T-helper 1 cell treated with Interleukin-12 subunit alpha and Interleukin-12 subunit beta and Interleukin-4 antibody, amounts not matched to agents 30 ng/mL and 1 ng/mL, for 36 hours (primary cell): ENCODE measurements at places on chromosomes 7 and 10. TPM values are rescaled to one million over a fixed set of nuclear protein-coding genes. Genes with fewer than 3 reads are reported as not detected.

The ANXA8L1 gene
- total RNA-seq: 0.22 and 0.49 TPM in 2 replicates

The NUTM2A gene
- total RNA-seq: 0.12 and 0.80 TPM in 2 replicates

The ZNF727 gene
- total RNA-seq: 0.20 TPM in 1 of 2 replicates, not detected in the other

The PLXNA4 gene
- total RNA-seq: 5.9 and 7.8 TPM in 2 replicates

The CYP3A4 gene
- not detected in 2 replicates for total RNA-seq

The SLC13A1 gene
- not detected in 2 replicates for total RNA-seq

The SPDYE1 gene
- total RNA-seq: 0.12 TPM in 1 of 2 replicates, not detected in the other

The PKD2L1 gene
- total RNA-seq: 0.20 and 0.24 TPM in 2 replicates

The PAPOLB gene
- not detected in 2 replicates for total RNA-seq

The LIPN gene
- not detected in 2 replicates for total RNA-seq

The HOXA9 gene
- not detected in 2 replicates for total RNA-seq

The ZC3HAV1L gene
- total RNA-seq: 21.2 and 21.4 TPM in 2 replicates

The ACBD7 gene
- total RNA-seq: 1.5 and 1.6 TPM in 2 replicates

The MLXIPL gene
- not detected in 2 replicates for total RNA-seq

The CISD1 gene
- total RNA-seq: 38.4 and 38.6 TPM in 2 replicates

The SDK1 gene
- 0.20 and 0.34 TPM in 2 replicates for total RNA-seq
